ENCODE measurements at places on chromosomes 6 and 20.

GRCh38 chr6:10692965-10693538 is 1.4 kb downstream of the C6orf52 start:
- no peak for DNase-seq

GRCh38 chr6:5053864-5054244 is 31.3 kb upstream of the PPP1R3G start:
- DNase-seq = no peak

DNA sequence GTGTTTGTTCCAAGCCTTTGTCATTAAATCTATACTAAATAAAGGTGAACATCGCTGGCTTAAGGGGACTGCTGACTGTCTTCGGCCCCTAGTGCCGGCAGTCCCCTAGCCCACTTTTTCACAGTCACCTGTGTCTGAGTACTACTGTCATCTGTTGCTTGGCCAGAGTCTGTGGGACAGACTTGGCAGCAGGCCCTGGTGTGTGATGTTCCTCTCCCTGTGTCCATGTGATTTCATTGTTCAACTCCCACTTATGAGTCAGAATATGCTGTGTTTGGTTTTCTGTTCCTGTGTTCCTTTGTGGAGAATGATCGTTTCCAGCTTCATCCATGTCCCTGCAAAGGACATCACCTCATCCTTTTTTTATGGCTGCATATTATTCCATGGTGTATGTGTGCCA is 133.4 kb downstream of the HAO1 start:
- DNase-seq = no peak

DNA sequence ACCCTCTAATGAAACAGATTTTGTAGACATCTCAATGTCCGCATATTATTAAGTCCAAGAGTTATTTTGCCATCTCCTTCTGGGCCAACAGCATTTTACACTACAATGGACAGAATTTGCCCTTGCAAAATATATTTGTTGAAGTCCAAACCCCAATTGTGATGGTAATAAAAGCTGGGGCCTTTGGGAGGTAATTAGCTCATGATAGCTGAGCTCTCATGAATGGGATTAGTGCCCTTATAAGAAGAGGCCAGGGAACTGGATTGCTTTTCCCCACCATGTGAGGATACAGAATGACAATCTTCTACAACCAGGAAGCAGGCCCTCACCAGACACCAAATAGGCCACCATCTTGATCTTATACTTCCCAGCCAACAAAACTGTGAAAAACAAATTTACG is 44.9 kb upstream of the MTRF1L start:
- DNase-seq = no peak

DNA sequence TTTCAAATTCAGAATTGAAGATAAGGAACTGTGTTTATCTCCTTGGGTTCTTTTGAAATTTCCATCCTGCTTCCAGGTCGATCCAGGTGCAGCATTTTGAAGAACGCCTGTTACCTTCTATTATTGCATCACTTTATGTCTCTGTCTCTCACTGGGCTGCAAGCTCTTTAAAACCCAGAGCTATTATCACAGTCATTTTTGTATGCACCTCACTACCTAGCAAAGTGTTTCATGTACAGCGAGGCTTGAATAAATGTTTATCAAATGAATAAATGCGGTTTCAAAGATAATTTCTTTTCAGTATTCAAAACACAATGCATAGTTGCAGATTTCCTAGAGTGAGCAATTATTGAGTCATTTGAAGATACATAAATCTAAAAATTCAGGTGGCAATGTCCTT is 34.2 kb downstream of the GFOD1 start:
- no peak for DNase-seq

DNA sequence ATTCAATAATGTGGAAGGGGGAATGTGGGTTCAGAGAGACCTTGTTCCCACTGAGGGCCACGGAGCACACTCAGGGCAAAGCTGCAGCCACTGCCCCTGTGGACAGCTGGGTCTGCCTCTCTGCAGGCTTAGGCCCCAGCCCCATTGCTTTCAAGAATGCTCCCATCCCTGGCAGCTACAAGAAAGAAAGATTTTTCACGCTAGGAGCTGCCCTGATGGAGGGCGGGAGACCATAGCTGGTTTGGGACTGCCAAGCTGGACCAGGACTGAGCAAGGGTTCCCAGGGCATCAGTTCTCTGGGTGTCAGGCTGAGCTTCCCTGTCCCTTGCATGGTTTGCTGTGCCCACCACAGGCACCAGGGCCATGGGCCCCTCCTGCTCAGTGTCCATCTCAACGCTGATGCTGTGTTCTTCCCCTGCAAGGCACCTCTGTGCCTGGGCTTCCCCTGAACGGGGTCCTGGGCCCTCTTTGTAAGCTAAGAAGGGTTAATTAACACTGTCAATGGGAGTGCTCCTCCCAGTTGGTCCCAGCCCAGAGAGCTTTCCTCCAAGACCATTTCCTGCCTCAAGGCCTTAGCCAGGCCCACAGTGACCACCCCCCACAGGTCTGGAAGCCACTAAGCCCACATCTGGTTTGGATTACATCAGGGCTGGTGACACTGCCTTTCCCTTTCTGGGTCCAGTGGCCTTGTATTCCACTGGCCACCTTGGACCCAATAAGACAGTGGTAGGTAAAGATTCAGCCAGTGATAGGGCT is 8.4 kb downstream of the FOXS1 start:
- DNase-seq = no peak

GRCh38 chr6:45886776-45887175 is 128.9 kb downstream of the CLIC5 start:
- no peak for DNase-seq

DNA sequence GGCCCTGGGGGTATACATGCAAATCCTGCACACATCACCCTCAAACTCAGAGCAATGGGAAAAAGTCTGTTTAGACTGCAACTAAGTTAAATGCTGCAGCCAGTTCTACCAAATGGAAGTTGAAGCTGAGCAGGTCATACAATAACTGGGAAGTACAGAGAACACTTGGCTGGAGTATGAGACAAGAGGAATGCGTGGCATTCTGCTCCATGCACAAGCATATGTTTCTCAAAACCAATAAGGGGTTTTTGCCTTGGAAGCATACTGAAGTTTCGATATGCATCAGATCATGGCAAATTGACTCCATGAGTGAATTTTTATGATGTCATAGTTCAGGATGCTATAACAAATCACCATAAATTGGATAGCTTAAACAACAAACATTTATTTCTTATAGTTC is 193.8 kb downstream of the COL12A1 start:
- DNase-seq = no peak

- no peak for DNase-seq
Observed at GRCh38 chr20:50691573-50692551, 520 bp upstream of the RIPOR3 start.

DNA sequence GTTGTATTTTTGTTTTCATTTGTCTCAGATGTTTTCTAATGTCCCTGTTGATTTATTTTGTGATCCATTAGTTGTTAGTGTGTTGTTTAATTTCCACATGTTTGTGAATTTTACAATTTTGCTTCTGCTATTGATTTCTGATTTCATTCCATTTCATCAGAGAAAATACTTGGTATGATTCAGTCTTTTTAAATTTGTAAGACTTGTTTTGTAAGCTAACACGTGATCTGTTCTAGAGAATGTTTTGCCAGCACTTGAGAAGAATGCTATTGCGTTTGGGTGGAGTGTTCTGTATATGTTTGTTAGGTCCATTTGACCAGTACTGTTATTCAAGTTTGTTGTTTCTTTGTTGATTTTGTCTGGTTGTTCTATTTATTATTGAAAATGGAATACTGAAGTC is 53.9 kb downstream of the KIZ start:
- DNase-seq = no peak

DNA sequence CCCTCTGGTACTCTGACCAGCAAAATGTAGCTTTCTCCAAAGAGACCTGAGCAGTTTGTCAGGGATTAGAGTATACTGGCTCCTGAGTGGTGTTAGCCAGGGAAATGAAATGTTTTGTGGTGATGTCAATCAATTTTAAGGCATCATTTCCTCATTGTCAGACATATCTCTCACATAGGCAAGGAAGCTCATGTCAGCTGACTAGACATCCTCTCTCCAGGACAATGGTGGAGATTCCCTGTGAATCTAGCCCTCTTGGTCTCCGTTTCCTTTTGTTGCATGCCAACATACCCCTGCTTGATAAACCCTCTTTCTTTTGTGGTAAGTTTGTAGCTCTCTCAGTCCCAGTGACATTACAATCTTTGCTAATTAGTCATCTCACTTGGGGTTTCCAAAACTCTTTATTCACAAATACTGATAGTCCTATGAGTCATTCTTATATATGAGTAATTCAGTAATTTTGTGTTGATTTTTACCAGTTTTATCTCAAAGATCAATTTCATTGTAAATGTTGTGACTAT is 135.6 kb upstream of the PTPRK start:
- peak; percentile 73 for DNase-seq

- DNase-seq = no peak
Observed at GRCh38 chr6:6816716-6817115, 228.2 kb downstream of the LY86 start.

DNA sequence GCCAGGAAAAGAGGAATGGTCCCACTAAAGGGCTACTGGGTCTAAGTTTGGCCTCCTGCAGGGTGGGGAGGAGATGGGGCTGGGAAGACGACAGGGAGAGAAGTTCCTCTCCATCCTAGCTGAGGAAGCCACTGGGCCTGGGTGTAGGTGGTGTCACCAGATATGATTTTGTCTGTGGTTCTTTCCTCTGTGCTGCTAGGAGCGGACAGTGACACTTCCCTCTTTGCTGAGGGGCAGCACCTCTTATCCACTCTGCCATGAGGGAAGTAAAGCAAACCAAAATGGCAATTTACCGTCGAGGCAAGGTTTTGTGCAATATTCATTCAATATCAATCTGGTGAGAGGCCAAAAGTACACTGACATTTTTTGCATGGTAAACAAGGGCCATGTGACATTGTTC is 33.0 kb upstream of the NR2E1 start:
- no peak for DNase-seq

DNA sequence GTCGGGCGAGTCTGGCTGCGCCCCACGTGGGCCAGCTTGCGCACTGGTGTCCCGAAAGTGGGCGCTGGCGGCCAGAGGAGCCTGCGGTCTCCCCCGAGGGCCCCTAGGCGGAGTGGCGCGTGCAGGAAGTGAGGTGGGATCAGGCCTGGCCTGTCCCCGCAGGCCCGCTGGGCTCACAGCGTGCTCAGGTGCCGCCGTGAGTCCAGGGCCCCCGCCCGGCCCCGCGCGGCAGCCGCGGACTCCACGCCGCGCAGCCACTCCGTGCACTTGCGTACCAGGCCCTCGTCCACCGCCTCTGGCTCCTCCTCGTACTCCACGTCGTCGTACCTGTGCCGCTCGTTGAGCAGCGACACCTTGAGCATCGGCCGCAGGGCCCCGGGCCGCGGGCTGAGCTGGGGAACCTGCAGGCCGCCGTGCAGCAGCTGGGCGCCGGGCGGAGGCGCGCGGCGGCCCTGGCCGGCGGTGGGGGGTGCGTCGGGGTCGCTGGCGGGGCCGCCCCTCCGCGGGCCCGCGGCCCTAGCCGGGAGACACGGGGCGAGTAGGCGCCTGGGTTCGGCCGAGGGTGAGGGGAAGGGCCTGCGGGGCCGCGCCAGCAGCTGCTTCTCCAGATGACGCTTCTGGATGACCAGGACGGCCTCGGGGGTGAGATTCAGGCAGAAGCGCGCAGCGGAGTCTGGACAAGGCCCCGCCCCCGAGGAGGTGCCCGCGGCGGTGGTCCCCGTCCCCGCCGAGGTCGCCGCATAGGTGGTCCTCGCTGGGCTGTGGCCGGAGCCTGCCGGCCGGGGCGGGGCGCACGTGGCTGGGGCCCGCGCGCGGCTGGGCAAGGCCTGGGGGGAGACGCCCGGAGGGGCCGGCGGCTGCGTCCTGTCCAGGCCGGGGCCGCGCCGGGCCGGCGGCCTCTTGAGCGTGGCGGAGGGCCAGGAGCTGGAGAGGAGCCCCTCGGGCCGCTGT is 835 bp downstream of the PRR18 start:
- no peak for DNase-seq

- DNase-seq = peak; percentile 31
Observed at GRCh38 chr6:74731931-74732330, 473.9 kb downstream of the COL12A1 start.

- no peak for DNase-seq
Observed at GRCh38 chr6:73637404-73637803, 16.4 kb downstream of the SLC17A5 start.

GRCh38 chr20:38193586-38194105 is 28.6 kb upstream of the TGM2 start:
- no peak for DNase-seq

GRCh38 chr6:107879941-107880340 is 55.8 kb upstream of the SCML4 start:
- DNase-seq = no peak

DNA sequence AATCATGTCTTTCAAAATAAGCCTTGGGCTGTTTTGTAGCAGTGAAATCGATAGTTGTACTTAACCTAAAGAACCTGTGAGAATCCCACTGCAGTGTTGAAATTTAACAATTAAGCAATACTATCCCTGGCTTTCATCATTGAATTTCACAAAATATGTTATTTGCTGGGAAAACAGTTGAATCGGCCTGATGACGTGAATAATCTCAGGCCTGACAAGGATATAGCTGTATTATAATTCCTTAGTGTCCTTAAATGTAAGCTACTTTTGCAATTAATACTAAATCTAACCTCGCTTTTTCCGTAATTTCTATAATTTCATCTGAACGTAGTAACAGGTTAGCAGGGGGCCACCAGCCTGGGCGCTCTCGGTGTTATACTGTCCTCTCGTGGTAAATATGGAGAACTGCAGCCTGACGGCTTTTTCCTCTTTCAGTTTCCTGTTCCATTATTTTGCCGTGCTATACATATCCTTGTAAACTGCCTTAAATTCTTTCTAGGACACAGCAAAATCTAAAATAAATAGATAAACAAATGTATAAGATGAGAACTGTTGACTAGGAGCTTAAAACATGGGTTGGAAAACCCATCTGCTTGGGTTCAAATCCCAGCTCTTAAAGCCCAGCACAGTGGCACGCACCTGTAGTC is 24.0 kb downstream of the MTFR2 start:
- DNase-seq = no peak

DNA sequence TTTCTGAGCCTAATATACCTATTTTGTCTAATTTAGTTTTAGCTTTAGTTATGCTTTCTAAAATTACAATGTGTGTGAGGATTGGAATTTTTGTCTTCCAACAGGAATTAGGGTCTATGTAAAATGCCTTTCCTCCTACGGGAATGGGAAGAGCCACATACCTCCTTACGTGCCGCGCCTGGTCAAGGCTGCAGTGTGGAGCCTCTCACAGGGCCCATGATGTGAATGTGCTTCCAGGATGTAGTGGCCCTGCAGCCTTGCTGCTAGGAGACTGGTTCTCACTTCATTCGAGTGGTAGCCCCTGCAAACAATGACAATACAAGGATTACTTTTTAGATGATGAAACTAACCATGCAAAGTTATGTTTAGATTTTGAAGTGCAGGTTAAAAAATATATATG is 110.2 kb downstream of the SOBP start:
- DNase-seq = no peak

- DNase-seq = no peak
Observed at GRCh38 chr6:14759976-14760672, 485.7 kb upstream of the JARID2 start.
